ENCODE measurements at places on chromosomes 2 and 18.

DNA sequence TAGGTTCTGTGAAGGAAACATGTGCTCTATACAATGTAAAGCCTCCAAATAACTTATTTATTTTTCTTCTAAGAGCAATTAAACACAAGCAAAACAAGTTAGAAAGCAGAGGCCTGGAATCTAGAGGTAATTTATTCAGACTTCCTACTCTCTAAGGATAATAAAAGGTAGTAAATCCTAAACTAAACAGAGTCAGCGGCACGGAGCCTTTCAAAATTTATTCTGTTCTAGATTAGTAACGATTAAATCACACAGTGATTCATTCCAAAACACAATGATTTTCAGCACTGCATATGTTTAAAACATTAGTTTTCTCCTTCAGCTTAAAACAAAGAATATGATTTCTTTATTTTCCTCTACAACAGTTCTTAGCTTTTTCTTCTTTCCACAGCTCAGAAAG lies 160.9 kb downstream of the FBXO15 start:
- DNase-seq: no peak

DNA sequence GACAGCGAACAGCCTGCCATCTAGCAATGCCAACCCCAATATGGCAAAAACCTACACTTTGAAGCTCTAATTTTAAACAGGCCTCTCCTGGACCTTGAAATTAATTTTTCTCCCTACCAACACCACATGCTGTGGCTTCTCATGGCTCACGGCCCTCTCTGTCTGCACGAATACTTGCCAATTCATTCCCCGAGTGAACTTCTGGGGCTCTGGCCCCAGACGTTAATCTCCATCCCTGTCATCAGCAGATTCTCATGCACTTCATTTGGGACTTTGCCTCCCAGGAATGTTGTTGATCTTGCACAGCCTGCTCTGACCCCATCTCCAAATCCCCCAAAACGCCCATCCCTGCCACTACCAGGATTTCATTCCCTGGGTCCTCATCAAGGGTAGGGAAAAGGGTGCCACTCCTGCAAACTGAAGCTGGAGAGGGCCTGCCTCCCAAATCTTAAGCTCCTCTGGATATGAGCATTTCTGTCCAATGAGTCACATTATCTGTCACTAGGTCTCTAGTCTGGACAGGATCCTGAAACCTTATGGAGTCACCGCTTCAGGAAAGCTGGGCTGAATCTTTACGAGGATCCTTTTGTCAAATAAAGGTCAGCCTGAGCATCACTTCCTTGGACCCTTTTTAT lies 10.4 kb downstream of the FIGLA start:
- DNase-seq: no peak

DNA sequence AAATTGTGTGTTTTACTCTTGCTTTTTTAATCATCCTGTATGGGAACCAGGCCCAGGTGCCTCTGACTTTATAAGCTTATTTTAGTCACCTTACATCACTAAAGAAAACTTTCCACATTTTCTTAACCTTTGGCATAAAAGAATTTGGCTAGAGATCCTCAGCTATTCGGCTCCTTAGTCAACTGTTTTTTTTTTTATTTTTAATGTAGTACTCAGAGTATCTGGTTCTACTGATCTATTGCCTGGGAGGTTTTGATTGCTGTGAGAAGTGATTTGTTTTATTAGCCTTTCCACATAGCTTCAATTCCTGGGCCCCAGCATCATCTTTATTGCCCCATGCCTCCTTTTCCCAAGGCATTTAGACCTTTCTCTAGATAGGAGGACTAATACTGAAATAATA lies 121.0 kb downstream of the MYO1B start:
- no peak for DNase-seq

DNA sequence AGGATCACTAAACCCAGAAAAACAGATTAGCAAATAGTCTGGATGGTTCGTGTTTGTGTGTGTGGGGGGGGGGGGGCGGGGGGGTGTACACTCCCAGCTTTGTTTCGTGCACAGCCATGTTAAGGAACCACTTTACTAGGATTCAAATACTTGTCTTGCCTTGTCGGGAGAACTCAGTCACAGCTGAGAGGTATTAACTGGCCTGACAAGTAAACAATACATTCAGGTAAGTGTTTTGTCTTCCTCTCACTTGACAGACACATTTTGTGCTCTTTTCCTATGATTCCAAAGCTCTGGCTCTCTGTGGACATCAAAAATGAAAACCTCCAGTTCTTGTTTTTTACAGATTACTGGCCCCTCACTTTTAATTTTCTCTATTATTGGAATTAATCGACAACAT lies 173.5 kb downstream of the LRP1B start:
- no peak for DNase-seq

DNA sequence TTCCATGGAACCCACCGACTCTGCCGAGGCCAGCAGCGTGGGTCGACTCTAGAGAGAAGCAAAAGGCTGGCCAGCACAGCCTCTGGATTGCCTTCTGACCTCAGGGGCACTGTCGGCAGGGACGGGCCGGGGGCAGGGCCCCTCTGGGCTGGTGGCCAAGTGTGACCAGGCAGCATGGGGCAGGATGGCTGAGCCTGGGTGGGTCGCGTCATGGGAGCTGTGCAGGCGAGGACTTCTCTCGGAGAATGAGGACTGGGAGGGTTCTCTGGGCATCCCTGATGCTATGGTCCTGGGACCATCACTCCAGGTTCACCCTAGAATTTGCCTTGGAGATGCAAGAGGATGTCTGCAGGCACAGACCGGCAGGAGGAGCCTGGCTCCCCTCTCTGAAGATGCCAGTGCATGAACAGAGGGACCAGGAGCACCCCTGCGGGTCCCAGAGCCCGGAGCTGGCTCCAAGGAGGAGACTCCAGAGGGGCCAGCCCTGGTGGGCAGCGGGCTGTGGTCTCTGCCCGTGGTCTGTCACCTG lies 289.2 kb downstream of the NDUFA10 start:
- no peak for DNase-seq

All from kidney (tissue), 22 donors.